Fibroblast of villous mesenchyme (primary cell): ENCODE measurements at places on chromosomes 6 and 20. TPM values are rescaled to one million over a fixed set of nuclear protein-coding genes. Genes with fewer than 3 reads are reported as not detected.
A peak's percentile ranks its signal among the peaks of the same experiment; 100 is the strongest.

LYRM4 gene
- total RNA-seq: 9.0 and 13.4 TPM in 2 replicates

MAVS gene
- 26.7 and 32.4 TPM in 2 replicates for total RNA-seq

CST8 gene
- total RNA-seq: not detected in 2 replicates

GRCh38 chr6:150668900-150669302, 69.2 kb downstream of the PLEKHG1 start:
- no peak for DNase-seq

GRCh38 chr6:118249680-118250079, 298.4 kb upstream of the PLN start:
- DNase-seq: no peak

DNA sequence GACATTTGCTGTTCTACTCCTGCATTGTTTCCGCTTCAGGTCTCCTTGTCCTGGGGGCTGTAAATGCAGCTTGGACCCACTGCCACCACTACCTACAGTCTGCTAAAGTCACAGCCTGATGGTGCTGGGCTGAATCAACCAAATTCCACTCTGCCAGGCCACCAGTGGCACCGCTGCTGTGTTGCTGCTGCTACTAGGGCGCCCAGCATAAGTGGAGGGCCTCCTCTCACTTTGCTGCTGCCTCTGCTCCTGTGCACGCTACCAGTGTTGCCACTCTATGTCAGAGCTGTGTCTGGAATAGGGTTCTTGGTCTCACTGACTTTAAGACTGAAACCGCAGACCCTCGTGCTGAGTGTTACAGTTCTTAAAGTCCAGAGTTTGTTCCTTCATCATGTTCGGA, 1.4 kb upstream of the SSR1 start:
- DNase-seq: no peak

- DNase-seq: no peak
Observed at GRCh38 chr6:39850736-39851297, 58.6 kb downstream of the DAAM2 start.

DNA sequence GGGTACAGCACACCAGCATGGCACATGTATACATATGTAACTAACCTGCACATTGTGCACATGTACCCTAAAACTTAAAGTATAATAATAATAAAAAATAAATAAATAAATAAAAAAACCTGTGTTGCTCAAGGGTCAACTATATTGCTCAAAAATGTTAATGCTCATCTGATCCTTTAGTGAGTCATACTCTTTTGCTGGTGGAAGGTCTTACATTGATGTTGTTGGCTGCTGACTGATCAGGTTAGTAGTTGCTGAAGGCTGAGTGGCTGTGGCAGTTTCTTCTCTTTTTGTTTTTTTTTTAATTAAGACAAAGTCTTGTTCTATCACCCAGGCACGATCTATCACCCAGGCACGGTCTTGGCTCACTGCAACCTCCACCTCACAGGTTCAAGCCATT, 29.6 kb upstream of the SMIM26 start:
- no peak for DNase-seq

DNA sequence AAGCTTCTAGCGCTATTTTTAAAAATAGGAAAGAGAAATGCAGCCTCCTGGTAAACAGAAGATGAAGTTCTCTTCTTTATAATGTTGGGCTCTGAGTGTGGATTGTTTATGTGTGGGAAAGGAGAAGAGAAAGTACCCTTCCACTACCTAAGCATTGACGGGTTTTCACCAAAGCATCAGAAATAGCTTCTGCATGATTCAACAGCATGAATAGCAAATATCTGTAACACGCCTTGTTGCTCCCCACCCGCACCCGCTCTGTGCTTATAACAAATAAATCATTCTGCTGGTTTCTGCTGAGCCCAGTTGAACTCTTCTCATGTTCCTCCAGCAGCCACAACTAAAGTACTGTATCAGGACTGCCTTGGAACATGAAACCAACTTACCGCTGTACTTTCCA, 20.7 kb downstream of the TXLNB start:
- DNase-seq: peak; percentile 18

DNA sequence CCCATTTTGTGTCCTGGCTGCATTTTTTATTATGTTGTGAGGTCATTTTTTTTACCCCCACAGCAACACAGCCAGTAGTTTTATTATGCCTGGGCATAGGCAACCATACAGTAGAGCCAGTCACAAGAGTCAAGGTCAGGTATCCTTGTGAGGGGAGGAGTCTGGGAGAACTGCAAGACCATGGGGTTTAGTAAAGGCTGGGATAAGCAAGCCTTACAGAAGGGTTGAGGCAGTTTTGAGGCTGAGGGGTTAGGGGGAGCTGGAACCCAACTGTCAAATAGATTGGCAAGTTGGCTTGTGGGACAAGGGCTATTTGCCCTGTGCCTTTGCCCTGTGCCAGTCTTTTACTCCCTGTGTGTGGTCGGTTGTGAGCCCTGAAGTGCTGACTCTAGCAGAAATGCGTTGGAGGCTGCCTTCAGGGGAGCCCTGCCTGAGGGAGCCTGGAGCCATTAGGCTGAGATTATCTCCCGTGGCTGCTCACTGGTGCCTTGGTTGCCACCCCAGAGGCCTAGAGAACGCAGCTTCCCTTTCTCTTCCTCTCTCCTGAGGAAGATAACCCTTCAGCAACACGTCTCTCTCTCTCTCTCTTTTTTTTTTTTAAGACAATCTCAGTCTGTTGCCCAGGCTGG, 31.1 kb downstream of the RALY start:
- no peak for DNase-seq
